Activated CD4-positive, alpha-beta T cell treated with anti-CD3 and anti-CD28 coated beads, Interleukin-2, Interleukin-4, amounts not matched to agents 100 ng/mL and 50 ng/mL, durations not matched to agents 16 hours and 8 hours (primary cell): ENCODE measurements at places on chromosomes 6 and 20.

GRCh38 chr6:111683157-111683556 lies 77.5 kb upstream of the TRAF3IP2 start:
- DNase-seq = no peak

GRCh38 chr20:2397595-2398145 lies 17.0 kb downstream of the TGM6 start:
- DNase-seq = no peak

DNA sequence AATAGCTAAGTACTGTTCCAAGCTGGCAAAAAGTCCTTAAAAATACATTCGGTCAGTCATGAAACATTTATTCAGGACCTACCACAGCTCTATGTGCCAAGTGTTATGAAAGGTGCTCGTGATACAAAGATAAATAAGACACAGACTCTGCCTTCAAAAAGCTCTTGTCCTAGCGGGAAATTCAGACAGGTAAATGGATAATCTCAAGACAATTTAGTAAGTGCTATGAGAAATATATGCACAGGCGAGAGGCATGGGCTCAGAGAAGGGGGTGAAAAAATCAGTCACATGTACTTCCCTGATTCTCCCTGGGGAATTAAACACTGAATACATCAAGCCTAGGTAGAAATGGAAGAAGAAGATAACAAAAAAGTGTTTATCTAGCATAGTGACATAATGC lies 49.8 kb upstream of the HEY2 start:
- DNase-seq = no peak

- no peak for DNase-seq
These were observed 219.8 kb downstream of the LAMA2 start for GRCh38 chr6:129102741-129103140.

DNA sequence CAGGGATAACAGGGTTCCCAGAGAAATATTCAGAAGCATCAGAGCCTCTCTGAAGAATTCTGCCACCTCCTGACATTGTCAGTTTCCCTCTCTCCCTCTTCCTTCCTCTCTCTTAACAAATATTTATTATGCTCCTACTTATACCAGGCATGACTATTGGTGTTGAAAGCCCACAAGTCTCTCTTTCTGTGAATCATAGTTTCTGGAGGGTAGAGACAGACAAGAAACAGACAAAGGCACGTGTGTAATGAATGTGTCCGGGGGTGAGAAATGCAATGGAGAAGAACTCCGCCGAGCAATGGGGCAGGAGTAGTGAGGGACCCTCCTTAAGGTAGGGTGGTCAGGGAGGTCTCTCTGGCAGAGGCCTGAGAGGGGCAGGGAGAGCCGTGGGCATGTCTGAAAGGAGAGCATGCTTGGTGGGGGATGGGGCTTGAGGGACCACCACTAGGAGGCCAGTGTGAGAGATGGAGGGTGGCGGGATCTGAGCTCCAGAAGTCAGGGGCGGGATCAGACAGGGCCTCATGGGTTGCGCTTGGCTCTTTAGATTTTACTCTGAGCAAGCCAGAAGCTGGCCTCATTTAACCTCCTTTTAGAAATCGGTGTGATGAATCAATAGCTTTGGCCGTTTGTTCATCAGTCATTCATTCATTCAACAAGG lies 57.3 kb downstream of the EYA2 start:
- no peak for DNase-seq

DNA sequence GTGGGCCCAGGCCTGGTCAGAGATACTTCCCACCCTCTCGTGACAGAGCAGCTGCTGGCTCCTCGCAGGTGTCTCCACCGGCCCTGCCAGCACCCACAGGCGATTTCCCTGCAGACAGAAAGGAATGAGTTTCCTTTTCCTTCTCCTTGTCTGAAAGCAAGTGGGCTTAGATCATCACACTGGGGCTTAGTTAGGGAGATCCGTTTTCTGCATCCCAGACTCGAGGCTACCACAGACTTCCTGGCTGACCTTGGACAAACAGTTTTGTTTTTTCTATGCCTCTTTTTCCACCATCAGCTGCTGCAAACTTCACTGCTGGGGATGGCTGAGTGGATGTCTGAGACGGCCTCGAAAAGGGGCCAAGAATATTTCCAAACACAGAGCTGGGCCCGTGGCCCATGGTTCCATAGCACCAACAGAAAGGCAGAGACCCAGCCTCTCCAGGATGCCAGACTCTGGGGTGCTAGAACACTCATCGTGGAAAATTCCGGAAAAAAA lies 86.5 kb downstream of the BANF2 start:
- no peak for DNase-seq

DNA sequence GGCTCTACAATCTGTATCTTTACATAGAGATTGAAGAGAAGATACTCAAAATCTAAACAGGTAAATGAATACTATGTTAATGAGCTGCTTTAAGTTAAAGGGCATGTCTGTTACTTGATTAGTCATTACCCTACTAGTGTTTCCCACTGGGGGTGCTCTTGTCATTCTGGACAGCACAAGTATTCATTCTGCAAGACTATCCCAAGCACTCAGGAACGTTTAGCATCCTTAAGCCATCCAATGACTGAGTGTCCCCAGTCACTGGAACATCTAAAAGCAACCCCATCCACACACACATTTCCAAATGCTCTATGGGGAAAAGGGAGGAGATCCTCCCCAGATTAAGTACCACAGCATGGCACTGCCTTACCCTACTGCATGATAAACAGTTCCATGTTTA lies 25.7 kb downstream of the EZR start:
- DNase-seq = peak; percentile 43

GRCh38 chr6:112022749-112023148 lies 31.2 kb upstream of the CCN6 start:
- DNase-seq = no peak

GRCh38 chr6:92047152-92047850 lies 1372.1 kb downstream of the EPHA7 start:
- DNase-seq = no peak

GRCh38 chr6:152360034-152360433 lies 277.1 kb downstream of the SYNE1 start:
- DNase-seq = no peak

DNA sequence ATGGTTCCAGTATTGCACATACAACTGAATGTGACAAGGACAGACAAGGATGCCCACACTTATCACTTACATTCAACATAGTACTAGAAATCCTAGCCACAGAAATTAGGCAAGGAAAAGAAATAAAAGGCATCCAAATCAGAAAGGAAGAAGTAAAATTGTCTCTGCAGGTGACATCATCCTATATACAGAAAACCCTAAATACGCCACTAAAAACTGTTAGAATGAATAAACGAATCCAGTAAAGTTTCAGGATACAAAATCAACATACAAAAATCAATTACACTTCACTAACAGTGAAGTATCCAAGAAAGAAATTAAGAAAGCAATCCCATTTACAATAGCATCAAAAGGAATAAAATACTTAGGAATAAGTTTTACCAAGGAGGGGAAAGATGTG lies 66.1 kb downstream of the FAM217A start:
- no peak for DNase-seq

DNA sequence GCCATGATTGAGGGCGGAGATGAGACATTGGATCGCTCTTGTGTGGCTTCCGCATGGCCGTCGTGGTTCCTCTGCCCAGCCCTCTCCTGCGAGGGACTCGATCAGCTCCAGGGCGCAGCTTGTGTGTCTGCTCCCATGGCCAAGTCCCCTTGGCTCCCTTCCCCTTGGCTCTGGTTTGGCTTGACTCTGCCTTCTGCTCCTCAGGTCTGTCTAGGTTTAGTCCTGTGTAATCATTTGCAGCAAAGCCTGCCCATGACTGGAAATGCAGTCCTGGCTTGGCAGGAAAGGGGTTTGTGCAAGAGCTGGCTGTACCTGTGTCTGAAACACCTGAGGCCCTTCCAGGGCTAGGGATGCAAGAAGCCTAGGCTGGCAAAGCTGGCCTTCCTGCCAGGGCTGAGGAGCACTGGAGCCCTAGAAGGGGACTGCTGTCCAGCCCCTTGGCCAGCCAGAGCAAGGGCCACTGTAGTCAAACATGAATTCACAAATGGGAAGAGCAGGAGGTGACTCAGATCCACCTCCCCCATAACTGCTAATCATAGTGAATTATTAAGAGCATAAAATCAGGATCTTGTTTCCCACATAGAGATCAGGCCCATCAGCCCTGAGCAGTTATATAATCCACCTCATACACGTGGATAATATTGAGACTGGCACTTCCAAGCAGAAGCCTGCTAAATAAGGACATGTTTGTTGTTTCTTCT lies 196.8 kb downstream of the FARS2 start:
- no peak for DNase-seq

DNA sequence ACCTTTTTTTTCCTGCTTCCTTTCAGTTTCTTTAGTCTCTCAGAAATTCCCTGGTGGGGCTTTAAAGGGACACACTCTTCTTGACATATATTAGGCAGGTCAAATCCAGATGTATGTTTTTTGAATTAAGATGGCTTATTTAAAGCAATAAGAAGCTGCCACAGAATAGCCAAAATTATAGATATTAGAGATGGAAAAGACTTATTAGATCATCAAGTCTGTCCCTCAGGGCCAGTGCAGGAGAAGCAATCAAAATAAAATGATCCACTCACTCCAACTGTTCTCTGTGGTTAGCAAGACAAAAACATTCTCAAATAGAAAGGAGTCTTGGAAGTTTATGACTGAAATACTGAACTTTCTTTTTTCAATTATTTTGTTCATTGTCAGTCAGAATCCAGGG lies 462.8 kb downstream of the CDC5L start:
- DNase-seq = no peak

GRCh38 chr20:20493701-20494100 lies 125.8 kb downstream of the INSM1 start:
- no peak for DNase-seq

DNA sequence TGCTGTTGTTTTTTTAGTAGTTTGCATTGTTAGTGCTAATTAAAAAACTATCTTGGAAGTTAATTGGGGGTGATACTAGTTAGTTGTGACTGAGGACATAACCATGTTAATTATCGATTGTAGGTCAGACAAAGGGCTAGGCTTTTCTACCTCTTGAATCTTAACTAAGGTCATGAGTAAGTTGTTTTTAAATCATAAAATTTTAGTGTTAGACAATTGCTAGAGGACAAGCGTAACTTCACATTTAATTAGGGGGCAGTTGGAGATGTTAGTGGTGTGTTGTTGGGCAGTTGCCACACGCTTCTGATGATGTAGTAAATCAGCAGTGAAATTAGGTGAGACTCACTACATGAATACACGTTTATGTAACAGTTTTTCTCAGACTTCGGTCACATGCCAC lies 619.1 kb upstream of the FLRT3 start:
- no peak for DNase-seq

DNA sequence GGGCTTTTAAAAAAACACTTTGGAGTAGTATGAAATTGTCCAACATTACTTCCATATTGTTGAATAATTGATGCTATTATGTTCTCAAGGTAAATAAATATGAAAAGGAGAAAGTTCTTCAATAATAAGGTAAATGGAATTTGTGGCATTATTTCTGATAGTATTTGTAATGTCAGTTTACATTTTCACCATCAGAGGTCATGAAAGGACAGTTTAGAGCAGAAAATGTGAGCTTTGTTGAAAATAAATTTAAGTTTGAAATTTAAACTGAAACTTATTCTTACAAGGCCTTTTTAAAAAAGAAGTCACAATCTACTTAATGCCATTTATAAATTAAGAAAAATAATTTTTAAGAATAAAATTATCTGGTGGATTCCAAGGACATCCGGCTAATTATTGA lies 15.8 kb upstream of the CEP162 start:
- no peak for DNase-seq

DNA sequence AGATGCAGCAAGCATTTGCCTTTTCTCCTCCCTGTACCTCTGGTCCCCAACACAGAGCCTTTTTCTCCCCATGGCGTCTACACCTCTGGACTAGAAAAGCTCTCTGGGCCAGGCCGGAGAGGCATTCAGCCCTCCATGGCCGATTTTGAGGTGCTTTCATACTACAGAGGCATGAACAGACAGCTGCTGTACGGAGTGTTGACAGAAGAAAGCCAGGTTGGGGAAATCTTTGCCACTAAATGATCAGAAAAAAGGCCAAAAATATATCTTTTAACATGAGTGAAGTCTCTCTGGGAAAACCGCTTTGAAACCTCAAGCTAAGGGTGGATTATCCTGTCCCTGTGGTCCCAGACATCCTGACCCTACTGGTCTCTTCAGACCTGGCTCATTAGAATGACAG lies 94.0 kb downstream of the TMEM170B start:
- no peak for DNase-seq

GRCh38 chr6:170251776-170252571 lies 38.9 kb downstream of the DLL1 start:
- no peak for DNase-seq

DNA sequence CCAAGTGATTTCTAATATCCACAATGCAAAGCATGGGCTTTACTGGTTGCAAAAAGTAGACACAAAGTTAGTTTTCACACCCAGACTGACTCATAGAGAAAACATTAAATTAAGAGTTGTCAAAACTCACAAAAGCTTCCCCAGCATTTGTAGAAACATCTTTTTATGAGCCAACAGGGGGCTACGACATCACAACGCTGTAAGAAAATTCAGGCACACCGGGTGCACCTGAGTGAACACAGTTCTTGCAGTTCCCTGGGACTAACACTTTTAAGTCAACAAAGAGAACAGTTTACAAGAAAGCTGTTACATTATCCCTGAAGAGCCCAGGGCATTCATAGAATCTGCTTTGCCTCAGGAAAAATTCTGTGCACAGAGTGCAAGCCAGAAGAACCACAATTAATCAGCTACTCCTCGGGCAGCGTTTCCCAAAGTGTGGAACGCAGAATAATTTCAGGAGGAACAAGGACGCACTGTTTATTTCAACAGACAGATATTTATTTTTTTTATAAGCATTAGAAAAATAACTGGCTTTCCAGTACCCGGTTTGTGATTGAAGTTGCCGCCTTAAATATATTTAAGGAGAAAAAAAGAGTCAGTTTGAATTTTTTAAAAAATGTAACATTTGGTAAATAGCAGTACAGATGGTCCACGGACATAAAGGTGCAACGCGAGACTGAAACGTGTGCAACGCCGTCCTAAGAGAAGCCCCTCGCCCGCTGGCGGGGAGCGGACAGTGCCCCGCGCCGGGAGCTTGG lies 1.2 kb downstream of the NCOA5 start:
- DNase-seq = peak; percentile 37

DNA sequence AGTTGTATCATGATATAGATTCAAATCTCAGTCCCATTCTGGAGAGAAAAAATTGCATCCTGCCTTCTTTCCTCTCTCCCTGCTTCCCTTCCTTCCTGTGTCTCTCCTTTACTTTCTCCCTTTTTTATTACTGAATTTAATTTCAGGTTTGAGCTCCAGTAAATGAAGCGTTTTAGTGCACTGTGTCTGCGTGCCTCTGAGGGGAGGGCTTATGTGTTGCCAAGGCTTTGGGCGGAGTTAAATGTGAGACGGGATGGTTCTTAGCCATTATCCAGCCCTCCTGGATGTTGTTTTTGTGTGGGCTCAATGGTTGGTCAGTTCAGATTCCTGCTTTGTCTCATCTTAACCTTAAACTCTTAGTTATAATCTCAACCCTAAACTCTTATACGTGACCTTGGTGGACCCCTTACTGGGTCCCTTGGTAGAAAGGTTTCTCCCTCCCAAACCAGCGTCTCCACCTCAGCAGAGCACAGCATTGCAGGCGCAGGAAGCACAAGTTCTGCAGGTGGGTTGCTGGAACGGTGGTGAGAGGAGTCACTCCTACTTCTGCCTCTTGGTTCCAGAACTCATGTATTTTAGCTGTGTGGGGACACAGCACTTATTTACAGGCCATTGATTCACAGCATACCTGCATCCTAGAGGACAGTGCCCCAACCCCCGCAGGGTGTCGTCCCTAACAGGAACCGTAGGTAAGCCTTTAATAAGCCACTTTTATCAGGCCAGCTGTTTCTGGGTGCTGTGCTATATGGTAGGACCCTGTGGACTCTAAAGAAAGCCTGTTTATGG lies 68.5 kb downstream of the DNAH8 start:
- no peak for DNase-seq

- no peak for DNase-seq
These were observed 40.0 kb downstream of the SLC9A8 start for GRCh38 chr20:49852522-49853080.
